ENCODE measurements at places on chromosomes 2 and 18.
A peak's percentile ranks its signal among the peaks of the same experiment; 100 is the strongest.

DNA sequence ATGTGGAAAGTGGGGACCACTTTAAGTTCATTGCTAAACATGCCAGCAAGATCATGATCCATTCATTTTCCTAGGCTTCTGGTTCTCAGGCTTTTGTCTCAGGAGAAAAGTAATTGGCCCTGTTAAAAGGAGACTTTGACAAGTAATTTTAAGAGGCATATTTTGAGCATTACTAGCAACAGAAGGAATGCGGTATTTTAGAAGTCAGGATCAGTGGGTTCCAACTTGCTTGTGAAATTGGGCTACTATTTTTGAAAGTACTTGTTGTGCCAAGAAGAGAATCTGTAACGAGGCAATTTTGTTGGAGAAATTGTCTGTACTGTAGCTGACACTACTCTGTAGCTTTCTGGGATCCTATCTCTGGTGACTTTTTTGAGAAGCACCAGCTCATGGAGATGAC is 59.4 kb downstream of the CERS6 start:
- H3K27ac ChIP-seq, result no peak overlapping the region
- no peaks in the 10 kb centered on the region for H3K27me3 ChIP-seq
- peaks cover 3% of the 10 kb centered on the region for H3K4me1 ChIP-seq
- H3K4me3 ChIP-seq, result no peak overlapping the region

- no peak overlapping the region for H3K4me3 ChIP-seq
- DNase-seq, result peak; percentile 45
- no peaks in the 10 kb centered on the region for H3K4me1 ChIP-seq
- H3K36me3 ChIP-seq, result no peaks in the 10 kb centered on the region
- no peak overlapping the region for H3K27ac ChIP-seq
- H3K27me3 ChIP-seq, result no peaks in the 10 kb centered on the region
These were observed 225.7 kb upstream of the FANCL start for GRCh38 chr2:58466804-58467203.

DNA sequence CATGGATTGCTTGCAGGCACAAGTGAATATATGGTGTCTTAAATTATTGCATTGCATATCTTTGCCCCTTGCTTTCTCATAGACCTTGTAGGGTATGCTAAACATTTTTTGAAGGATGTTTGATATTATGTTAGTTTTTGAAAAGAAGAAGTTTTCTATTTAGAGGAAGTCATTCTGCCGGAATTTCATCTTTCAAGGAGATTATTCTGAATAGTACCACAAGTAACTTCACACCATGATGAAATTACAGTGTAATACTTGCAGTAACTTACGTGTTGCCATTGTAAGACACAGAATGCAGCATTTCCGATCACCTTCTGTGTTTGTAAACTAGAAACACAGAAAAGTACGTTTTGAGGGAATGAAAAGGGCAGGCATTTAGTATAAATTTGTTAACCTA is 71.9 kb downstream of the ACVR2A start:
- H3K36me3 ChIP-seq, result no peaks in the 10 kb centered on the region
- H3K27me3 ChIP-seq, result no peaks in the 10 kb centered on the region
- no peak overlapping the region for H3K4me3 ChIP-seq
- no peak for DNase-seq

- H3K36me3 ChIP-seq, result no peaks in the 10 kb centered on the region
- no peak overlapping the region for H3K27ac ChIP-seq
- no peaks in the 10 kb centered on the region for H3K4me1 ChIP-seq
- no peaks in the 10 kb centered on the region for H3K27me3 ChIP-seq
These were observed 14.4 kb upstream of the SALL3 start for GRCh38 chr18:78965260-78965659.

DNA sequence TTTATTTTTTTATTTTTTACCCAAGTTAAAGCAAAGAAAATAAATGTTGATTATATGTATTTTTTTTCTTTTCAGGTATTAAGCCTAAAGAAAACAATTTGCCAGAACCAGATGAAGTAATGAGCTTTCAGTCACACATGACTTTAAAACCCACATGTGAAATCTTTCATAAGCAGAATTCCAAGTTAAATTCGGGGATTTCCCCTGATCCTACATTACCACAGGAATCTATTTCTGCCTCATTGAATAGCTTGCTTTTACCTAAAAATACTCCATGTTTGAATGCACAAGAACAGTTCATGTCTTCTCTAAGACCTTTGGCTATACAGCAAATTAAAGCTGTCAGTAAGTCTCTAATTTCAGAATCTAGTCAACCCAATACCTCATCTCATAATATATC is 26.6 kb downstream of the GEN1 start:
- H3K36me3 ChIP-seq, result peaks cover 22% of the 10 kb centered on the region
- no peak overlapping the region for H3K4me3 ChIP-seq
- no peaks in the 10 kb centered on the region for H3K27me3 ChIP-seq
- H3K4me1 ChIP-seq, result no peaks in the 10 kb centered on the region
- H3K27ac ChIP-seq, result no peak overlapping the region

- DNase-seq, result peak; percentile 81
- no peak overlapping the region for H3K4me3 ChIP-seq
- H3K27me3 ChIP-seq, result no peaks in the 10 kb centered on the region
- H3K36me3 ChIP-seq, result no peaks in the 10 kb centered on the region
- no peak overlapping the region for H3K27ac ChIP-seq
These were observed 9.1 kb upstream of the ATG16L1 start for GRCh38 chr2:233242231-233242927.

GRCh38 chr2:197071790-197072436 is 145.4 kb upstream of the PGAP1 start:
- H3K36me3 ChIP-seq, result peaks cover 4% of the 10 kb centered on the region
- DNase-seq, result no peak
- H3K4me1 ChIP-seq, result no peaks in the 10 kb centered on the region
- no peak overlapping the region for H3K4me3 ChIP-seq
- H3K27me3 ChIP-seq, result no peaks in the 10 kb centered on the region

- no peak for DNase-seq
- no peak overlapping the region for H3K27ac ChIP-seq
- no peak overlapping the region for H3K4me3 ChIP-seq
- H3K27me3 ChIP-seq, result no peaks in the 10 kb centered on the region
These were observed 48.7 kb upstream of the CD226 start for GRCh38 chr18:69996417-69996816.

- no peak overlapping the region for H3K27ac ChIP-seq
- peaks cover 13% of the 10 kb centered on the region for H3K4me1 ChIP-seq
- no peak overlapping the region for H3K4me3 ChIP-seq
- no peaks in the 10 kb centered on the region for H3K27me3 ChIP-seq
- DNase-seq, result no peak
These were observed 4.9 kb downstream of the TTL start for GRCh38 chr2:112486895-112487294.

GRCh38 chr18:45835057-45835636 is 9.7 kb downstream of the SIGLEC15 start:
- H3K36me3 ChIP-seq, result no peaks in the 10 kb centered on the region
- H3K27me3 ChIP-seq, result no peaks in the 10 kb centered on the region
- no peak overlapping the region for H3K27ac ChIP-seq
- no peak overlapping the region for H3K4me3 ChIP-seq
- DNase-seq, result peak; percentile 95
- peaks cover 65% of the 10 kb centered on the region for H3K4me1 ChIP-seq

DNA sequence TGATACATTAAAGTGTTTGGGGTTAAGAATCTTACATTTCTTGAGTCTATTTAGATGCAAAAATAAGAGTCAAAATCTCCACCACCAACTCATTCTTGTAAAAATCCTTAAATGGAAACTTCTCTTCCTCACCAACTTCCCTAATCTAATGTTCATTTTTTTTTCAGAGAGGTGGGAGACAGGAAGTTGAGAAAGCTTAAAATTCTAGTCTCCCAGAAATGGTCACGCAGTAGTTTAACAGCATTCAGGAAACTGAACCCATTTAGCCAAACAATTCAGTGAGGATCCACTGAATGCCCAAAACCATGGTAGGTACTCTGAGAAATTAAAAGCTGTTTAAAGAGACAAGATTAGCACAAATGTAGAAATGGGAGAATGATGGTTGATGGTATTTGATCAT is 69.0 kb downstream of the TXNL1 start:
- peak; percentile 9 for DNase-seq
- H3K4me3 ChIP-seq, result no peak overlapping the region
- no peaks in the 10 kb centered on the region for H3K36me3 ChIP-seq
- peaks cover 3% of the 10 kb centered on the region for H3K4me1 ChIP-seq
- H3K27me3 ChIP-seq, result no peaks in the 10 kb centered on the region

GRCh38 chr2:69946351-69947324 is 14.8 kb downstream of the ASPRV1 start:
- peaks cover 57% of the 10 kb centered on the region for H3K4me1 ChIP-seq
- H3K36me3 ChIP-seq, result peaks cover 16% of the 10 kb centered on the region
- H3K4me3 ChIP-seq, result peak overlapping the region; percentile 41
- no peaks in the 10 kb centered on the region for H3K27me3 ChIP-seq
- peak; percentile 93 for DNase-seq

DNA sequence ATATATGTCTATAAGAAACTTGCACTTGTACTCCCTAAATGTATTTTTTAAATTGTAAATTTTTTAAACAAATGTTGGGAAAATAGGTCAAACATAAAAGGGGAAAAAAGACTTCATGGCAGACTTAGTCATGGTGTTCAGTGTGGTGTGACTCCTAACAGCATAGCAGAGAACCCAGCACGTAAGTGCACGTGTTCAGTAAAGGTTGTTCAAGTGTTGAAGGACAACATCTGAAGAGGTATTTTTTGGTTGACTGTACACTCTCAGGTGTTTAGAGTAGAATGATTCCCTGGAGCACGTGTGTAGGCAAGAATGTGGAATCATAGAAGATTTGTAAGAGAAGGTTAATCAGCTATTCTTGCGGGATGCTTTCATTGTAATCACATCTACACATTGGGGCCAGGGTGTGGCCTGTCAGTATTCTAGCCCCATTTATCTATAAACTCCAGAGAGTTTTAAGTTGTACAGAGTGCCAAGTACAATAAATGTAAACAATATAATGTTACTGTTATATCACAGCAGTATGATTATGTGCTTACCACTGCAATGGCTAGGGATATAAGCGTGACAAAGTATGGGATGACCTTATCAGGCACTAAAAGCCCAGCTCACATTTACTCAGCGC is 106.8 kb downstream of the CRIM1 start:
- H3K27me3 ChIP-seq, result no peaks in the 10 kb centered on the region
- no peak for DNase-seq
- H3K27ac ChIP-seq, result no peak overlapping the region
- H3K4me3 ChIP-seq, result no peak overlapping the region
- H3K4me1 ChIP-seq, result peaks cover 4% of the 10 kb centered on the region

DNA sequence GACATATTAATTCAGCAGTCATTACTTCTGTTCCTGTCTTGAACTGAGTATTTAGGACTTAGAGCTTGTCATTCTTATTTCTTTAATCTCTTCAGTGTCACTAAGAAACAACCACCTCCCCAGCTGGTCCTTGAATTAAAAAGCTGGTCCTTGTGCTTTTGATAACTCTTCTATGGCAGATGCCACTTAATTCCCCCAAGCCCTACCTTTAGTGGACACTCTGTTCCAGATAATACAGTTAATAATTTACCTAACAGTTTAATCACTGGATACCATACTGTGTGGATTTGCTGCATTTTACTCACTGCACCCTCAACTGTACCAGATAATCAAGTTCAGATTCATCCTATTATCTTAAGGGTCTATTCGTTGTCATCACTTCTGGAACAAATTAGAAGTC is 73.1 kb downstream of the SKA1 start:
- H3K36me3 ChIP-seq, result no peaks in the 10 kb centered on the region
- no peak overlapping the region for H3K27ac ChIP-seq

DNA sequence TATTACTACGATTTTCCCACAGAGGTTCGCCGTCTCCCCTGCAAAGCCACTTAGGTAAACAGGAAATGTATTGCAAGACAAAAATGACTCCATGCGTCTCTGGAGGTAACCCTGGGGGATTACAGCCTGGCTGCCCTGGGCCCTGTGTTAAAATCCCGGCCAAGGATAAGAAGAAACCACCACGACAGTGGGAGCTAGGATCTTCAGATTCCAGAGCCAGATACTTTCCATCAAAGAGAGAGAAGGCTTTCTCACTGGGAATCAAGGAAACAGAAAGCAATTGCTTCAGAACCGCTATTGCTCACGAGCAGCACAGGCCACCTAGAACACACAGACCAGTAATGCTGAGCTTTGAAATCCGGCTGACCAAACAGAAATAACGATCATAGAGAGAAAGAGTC is 97.9 kb upstream of the ZNF516 start:
- H3K36me3 ChIP-seq, result no peaks in the 10 kb centered on the region
- no peak overlapping the region for H3K27ac ChIP-seq
- H3K4me3 ChIP-seq, result no peak overlapping the region
- no peaks in the 10 kb centered on the region for H3K27me3 ChIP-seq
- H3K4me1 ChIP-seq, result peaks cover 14% of the 10 kb centered on the region
- no peak for DNase-seq

DNA sequence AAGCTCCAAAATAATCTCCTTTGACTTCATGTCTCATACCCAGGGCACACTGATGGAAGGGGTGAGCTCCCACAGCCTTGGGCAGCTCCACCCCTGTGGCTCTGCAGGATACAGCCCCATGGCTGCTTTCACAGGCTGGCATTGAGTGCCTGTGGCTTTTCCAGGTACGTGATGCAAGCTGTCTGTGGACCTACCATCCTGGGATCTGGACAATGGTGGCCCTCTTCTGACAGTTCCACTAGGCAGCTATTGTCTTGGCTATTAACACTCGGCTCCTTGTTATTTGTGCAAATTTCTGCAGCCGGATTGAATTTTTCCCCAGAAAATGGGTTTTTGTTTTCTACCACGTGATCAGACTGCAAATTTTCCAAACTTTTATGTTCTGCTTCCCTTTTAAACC is 634.2 kb downstream of the TSN start:
- no peaks in the 10 kb centered on the region for H3K4me1 ChIP-seq
- no peak overlapping the region for H3K4me3 ChIP-seq
- no peak overlapping the region for H3K27ac ChIP-seq
- H3K27me3 ChIP-seq, result no peaks in the 10 kb centered on the region
- DNase-seq, result no peak

- no peaks in the 10 kb centered on the region for H3K4me1 ChIP-seq
- H3K4me3 ChIP-seq, result no peak overlapping the region
- H3K27ac ChIP-seq, result no peak overlapping the region
- DNase-seq, result no peak
- H3K36me3 ChIP-seq, result no peaks in the 10 kb centered on the region
These were observed 2.8 kb downstream of the CPS1 start for GRCh38 chr2:210559182-210559581.

GRCh38 chr2:238561230-238561629 is 134.5 kb downstream of the ASB1 start:
- H3K36me3 ChIP-seq, result no peaks in the 10 kb centered on the region
- no peak for DNase-seq
- H3K27me3 ChIP-seq, result peaks cover 2% of the 10 kb centered on the region
- no peak overlapping the region for H3K27ac ChIP-seq
- no peak overlapping the region for H3K4me3 ChIP-seq

GRCh38 chr2:7835693-7836680 is 845.9 kb upstream of the ID2 start:
- no peaks in the 10 kb centered on the region for H3K27me3 ChIP-seq
- H3K36me3 ChIP-seq, result no peaks in the 10 kb centered on the region
- H3K4me3 ChIP-seq, result no peak overlapping the region
- DNase-seq, result peak; percentile 15

DNA sequence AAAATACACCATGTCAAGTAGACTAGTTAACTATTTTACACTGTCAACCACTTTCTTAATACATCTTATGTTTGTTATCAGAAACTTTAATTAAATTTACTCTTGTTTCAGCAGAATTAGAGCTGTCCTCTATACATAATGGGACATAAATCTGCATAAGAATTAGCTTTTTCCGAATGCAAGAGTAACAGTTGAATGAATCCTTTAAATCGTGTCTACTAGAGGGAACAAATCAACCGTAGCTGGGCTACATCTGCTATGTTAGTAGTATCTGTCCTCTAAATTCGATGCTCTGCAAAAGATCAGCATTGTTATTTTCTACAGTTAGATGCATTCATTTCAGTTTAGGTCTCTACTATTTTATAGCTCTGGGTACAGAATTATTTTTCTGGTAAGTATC is 1090.6 kb downstream of the DPP10 start:
- H3K27ac ChIP-seq, result no peak overlapping the region
- H3K36me3 ChIP-seq, result no peaks in the 10 kb centered on the region
- no peaks in the 10 kb centered on the region for H3K27me3 ChIP-seq
- no peak for DNase-seq

Data from common myeloid progenitor, CD34-positive (primary cell).